ENCODE measurements at places on chromosomes 1 and 21.

DNA sequence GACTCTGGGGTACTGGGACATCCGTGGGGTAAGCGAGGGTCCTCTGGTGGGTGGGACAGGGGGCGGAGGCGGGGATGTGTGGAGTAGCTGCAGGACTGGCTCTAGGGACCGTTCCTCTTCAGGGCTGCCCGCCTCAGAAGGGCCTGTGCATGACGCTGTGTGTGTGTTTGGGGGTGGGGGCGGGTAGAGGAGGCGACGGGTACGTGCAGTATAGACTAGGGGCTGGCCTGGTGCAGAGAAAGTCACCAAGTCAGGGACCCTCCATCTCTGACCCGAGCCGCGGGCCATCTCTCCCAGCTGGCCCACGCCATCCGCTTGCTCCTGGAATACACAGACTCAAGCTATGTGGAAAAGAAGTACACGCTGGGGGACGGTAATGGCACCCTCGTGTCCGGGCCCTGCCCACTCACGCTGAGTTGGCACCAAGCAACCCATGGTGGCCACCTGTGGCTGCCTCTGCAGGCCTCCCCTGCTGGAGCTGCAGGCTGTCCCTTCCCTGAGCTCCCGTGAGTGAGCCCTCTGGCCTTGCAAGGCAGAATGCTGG is 342 bp downstream of the GSTM5 start:
- no peak for DNase-seq

DNA sequence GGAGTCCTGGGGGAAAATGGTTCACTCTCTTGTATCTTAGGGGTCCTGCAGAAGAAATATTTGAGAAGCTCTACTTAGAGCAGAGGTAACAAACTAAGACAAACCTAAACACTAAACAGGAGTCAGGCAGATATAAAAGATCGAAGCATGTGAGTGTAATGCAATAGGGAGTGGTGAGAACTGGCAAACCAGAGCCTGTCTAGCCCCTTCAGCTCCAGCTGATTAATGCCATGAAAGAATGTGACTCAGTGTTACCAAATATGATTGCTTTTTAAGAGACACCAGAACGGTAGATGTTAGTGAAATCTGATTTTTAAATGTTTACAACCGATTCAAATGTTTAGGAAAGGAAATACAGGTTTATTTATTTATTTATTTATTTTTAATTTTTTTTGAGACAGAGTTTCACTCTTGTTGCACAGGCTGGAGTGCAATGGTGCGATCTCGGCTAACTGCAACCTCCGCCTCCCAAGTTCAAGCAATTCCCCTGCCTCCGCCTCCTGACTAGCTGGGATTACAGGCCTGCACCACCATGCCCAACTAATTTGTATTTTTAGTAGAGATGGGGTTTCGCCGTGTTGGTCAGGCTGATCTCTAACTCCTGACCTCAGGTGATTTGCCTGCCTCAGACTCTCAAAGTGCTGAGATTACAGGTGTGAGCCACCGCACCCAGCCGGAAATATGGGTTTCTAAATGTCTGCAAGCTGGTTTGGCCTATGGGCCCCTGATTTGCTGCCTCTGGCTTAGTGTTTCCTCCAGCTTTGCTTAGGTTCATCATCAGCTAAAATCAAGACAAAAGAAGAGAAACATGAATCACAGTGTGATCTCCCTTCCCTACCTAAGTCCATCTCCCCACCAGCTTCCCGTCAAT is 12.2 kb downstream of the TXNIP start:
- DNase-seq: no peak

GRCh38 chr1:110436635-110437034 is 14.3 kb upstream of the PROK1 start:
- no peak for DNase-seq

DNA sequence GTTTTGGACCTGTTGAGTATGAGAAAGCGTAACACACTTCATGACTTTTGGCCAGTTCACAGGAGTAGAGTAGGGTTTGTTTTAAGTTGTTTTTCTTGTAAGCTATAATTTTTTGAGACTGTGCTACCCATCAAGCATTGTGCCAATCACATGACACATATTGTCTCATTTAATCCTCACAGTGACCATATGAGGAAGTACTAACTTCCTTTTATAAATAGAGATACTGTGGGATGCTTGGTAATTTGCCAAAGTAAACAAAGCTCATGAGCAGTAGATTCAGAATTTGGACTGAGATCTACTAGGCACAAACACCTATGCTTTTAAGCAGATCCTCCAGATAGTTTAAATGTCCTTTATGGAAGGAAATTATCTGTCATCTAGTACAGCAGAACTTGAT is 178.3 kb downstream of the CACNA1E start:
- DNase-seq: no peak

- no peak for DNase-seq
Observed at GRCh38 chr21:42818328-42818749, 61.0 kb downstream of the WDR4 start.
